ENCODE measurements at places on chromosomes 16 and 17.

GRCh38 chr16:64449506-64449905, 672.4 kb downstream of the CDH11 start:
- DNase-seq = no peak

- DNase-seq = peak; percentile 59
These were observed 9.3 kb downstream of the CORO6 start for GRCh38 chr17:29613352-29613837.

GRCh38 chr17:54544249-54544648, 356.4 kb upstream of the TOM1L1 start:
- DNase-seq = no peak

- no peak for DNase-seq
These were observed at the start of gene RARA for GRCh38 chr17:40309031-40309948. Gene RARA, plus strand, starts transcription at chr17:40309180. Its CDS starts 22,039 bp downstream, at chr17:40331219.

DNA sequence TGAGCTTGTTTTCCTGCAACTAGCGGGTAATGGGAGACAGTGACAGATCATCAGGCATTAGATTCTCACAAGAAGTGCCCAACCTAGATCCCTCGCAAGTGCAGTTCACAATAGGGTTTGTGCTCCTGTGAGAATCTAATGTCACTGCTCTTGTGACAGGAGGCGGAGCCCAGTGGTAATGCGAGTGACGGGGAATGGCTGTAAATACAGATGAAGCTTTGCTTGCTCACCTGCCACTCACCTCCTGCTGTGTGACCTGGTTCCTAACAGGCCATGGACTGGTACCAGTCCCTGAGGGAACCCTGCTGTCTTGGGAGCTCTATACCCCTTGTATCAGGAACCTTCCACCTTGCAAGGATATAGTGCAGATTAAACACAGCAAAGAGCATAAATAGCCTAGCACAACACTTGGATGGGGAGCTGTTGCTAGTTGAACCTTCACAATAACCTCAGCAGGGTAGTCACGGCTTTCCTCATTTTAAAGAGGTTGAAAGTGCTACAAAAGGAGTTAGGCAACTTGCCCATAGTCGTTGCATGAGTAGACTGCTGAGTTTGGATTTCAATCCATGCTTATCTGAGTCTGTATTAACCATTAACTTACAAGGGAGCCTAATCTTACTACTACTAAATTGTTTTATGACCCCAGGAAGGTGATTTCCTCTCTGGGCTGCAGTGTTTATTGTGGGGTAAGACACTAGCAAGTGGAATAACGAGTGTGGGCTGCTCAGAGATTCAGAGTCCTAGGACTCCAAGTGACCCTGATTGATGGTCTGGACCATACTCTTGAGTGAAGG, 156.6 kb upstream of the ZFHX3 start:
- no peak for DNase-seq

DNA sequence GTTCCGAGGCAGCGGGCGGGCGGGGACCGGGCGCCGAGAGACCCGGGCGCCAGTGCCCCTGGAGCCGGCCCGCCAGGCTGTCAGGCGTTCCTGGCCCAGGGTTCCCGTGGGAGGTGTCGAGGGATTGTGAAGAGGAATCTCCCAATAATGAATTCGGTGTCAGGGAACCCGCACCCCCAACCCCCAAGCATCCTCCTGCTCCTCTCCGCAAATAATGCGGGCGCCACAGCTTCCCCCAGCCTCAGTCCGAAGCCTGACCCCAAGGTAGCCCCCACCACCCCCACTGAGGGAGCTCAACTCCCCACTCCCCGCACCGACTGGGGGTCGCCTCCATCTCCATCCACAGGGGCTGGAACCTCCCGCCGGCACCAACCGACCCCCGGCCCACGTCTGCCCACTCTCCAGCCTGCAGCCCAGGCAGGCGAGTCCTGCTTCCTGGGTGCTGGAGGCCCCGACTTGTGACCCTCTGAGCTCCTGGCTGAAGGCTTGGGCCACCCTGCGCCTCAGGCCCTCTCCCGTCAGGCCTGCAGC, 641 bp upstream of the CASKIN1 start:
- DNase-seq = no peak

GRCh38 chr17:3796822-3797170, 4.2 kb downstream of the ITGAE start:
- DNase-seq = no peak

GRCh38 chr17:32319548-32319905, 22.4 kb downstream of the C17orf75 start:
- peak; percentile 9 for DNase-seq

DNA sequence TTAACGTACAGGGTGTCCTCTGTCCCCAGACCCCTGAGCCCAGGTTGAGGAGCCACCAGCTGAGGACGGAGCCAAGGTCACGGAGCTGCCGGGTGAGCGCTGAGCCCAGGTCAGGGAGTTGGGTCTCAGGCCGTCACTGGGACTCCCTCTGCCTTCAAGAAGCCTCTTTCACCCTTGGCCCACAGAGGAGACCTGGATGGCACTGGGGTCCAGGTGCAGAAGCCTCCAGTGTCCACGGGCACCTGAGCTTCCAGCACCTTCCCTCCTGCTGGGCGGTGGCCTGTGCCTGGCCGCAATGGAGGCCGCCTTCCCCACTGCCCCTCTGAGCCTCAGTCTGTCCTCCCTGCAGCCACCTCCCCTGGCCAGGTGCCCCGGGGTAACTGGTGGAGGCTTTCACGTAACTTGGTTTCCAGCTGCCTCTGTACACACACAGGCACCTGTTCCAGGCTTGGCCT, 31.6 kb upstream of the CDH15 start:
- DNase-seq = no peak

GRCh38 chr17:8072729-8073461, 14.6 kb downstream of the ALOX12B start:
- DNase-seq = no peak

GRCh38 chr17:60293580-60294335, 98.2 kb downstream of the USP32 start:
- DNase-seq = no peak

DNA sequence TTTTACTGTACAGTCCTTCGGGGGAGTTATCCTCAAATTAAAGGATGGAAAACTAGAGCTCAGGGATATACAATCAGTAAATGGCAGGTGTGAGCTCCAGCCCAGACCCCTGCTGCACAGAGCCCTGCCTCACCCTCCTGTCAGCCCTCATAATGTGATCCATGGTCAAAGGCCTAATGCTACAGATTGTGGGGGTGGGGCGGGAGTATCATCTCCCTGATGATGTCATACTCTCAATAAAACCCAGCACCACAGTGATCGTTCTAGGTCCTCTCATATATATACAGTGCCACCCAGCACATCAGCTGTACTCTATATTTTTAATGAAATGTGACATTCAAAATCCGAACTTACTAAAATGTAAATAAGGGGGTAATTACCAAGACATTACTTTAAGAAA, 61.5 kb downstream of the SLC39A11 start:
- no peak for DNase-seq

DNA sequence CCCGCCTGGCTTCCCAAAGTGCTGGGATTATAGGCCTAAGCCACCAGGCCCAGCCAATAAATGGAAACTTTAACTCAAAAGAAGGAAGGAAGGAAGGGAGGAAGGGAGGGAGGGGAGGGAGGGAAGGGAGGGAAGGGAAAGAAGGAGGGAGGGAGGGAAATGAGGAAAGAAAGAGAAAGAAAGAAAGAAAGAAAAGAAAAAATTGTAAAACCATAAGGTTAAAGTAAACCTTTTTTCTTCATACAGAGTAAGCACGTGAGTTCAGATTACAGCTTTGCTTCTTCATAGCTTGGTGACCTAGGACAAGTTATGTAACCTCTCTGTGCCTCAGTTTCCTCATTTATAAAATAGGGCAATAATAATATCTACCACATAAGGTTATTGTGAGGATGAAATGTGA, 26.0 kb downstream of the LRRC37B start:
- no peak for DNase-seq

DNA sequence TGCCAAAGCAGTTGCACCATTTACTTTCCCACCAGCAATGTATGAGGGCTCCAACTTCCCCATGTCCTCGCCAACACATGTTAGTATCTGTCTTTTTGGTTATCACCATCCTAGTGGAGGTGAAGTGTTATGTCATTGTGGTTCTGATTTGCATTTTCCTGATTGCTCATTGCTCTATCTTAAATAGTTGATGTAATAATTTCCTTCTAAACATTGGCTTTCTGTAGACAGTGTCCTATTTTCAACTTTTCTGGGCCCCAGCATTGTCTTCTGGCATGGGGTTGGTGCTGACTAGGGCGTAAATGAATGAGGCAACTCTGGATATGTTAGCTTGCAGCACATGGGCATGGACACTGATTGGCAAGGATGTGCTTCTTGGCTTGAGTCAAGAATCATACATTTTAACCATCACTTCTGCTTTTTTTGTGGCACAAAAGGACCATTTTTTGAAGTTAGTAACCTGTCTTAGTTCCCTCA, 25.1 kb downstream of the PLCG2 start:
- DNase-seq = no peak

- DNase-seq = no peak
These were observed 36.0 kb downstream of the NKD1 start for GRCh38 chr16:50584033-50584722.

- DNase-seq = no peak
These were observed 5.6 kb upstream of the CIITA start for GRCh38 chr16:10871157-10871991.

- no peak for DNase-seq
These were observed 29.2 kb downstream of the ATPAF2 start for GRCh38 chr17:18009609-18010420.

- DNase-seq = no peak
These were observed 488 bp upstream of the SEBOX start for GRCh38 chr17:28365487-28365886.

- no peak for DNase-seq
These were observed 1.2 kb upstream of the SOST start for GRCh38 chr17:43759836-43760235.

DNA sequence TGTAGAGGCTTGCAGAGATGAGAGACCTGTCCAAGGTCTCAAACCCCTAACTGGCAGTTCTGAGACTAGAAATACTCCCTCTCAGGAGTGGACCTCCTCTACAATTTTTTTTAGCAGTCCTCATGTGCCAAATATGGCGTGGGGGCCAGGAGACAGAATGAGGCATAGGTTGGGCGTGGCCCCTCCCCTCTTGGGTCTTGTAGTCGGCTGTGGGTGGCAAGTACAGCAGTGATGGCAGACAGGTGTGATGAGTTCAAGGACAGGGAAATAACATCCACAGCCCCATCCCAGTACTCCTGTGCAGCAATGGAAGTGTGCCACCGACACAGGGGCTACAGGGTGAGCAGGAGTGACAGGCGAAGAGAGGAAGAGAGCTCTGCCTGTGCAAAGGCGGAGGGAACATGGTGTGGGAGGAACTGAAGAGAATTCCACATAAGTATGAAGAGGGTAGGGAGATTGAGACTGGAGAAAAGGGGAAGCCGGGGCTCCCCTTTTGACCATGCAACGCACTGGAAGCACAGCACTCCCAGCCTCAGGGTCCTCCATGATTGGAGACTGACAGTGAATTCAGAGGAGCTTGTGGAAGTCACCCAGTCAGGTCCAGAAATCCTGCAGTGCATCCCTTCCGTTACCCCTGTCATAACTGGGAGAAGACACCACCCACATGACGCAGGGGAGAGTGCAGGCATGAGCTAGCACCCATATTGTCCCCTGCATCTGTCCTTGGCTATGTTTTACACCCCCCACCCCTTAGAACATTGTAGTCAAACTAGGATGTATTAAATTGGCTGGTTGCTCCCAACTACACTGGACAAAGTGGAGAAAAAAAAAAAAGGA, 14.8 kb upstream of the CETP start:
- DNase-seq = no peak

- DNase-seq = no peak
These were observed 99.1 kb upstream of the RBBP6 start for GRCh38 chr16:24440306-24440705.

GRCh38 chr16:47460711-47461597, at the start of the genes ITFG1 and PHKB:
Gene ITFG1, minus strand, starts transcription at chr16:47461063. Its CDS starts 18 bp downstream, at chr16:47461045.
Gene PHKB, plus strand, starts transcription at chr16:47461331. Its CDS starts 20 bp downstream, at chr16:47461351.
- DNase-seq = peak; percentile 61

DNA sequence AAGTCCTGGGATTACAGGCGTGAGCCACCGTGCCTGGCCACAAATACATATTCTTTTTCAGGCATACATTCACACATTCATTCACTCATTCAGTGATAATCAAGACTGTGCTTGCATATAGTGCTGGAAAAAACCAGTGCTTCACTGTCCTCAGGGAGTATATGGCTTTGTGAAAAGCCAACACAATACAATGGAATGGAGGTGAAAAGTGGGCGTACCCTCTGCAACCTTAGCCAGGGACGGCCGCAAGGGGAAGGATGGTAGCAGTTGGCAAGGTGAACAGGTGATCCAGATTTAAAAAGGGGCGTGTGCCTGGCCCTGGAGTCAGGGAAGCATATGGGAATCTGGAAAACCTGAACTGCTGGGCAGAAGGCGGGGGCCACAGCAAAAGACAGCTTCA, 18.1 kb upstream of the GAN start:
- no peak for DNase-seq

DNA sequence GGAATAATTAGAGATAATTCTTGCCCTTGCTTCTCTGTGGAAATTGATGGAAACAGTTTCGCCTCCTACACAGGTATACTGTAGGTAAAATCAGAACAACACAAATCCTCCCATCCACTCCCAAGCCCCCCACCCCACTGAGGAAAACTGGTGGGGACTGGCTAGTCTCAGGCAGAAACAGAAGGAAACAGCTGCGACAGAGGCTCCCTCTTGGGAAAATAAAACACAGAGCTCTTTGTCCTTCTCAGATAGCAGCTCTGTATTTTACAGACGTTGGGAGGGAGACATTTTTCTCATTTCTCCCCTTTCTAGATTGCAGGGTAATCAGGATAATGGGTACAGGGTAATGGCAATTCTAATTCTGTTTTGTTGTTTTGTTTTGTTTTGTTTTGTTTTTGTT, 1.1 kb downstream of the SLFN13 start:
- DNase-seq = no peak

DNA sequence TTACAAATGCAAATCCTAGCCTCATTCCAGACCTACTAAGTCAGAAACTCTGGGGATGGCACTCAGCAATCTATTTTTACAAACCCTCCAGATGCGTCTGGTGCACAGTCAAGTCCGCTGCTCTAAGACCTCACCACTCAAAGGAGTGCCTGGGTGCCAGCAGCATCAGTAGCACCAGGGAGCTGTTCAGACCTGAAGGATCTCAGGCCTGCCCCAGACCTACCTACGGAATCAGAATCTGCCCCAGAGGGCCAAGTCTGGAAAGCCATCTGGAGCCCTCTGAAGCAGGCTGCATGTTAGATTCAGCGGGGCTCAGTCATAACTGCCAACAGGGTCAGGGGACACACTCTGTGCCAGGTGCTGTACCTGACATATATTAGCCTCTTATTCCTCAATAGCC, 17.6 kb downstream of the MEOX1 start:
- DNase-seq = no peak

- no peak for DNase-seq
These were observed 13.4 kb downstream of the WFDC1 start for GRCh38 chr16:84308120-84308519.

Data from esophagus squamous epithelium (tissue), 5 donors.